ENCODE measurements at places on chromosomes 2 and 18. TPM values are rescaled to one million over a fixed set of nuclear protein-coding genes. Genes with fewer than 3 reads are reported as not detected.

- DNase-seq, result peak; percentile 67
Observed at GRCh38 chr2:197209742-197210408, 100.7 kb downstream of the ANKRD44 start.

Gene CLK1
- 122 TPM for total RNA-seq

- DNase-seq, result no peak
Observed at GRCh38 chr2:160063271-160063670, 856 bp upstream of the PLA2R1 start.

DNA sequence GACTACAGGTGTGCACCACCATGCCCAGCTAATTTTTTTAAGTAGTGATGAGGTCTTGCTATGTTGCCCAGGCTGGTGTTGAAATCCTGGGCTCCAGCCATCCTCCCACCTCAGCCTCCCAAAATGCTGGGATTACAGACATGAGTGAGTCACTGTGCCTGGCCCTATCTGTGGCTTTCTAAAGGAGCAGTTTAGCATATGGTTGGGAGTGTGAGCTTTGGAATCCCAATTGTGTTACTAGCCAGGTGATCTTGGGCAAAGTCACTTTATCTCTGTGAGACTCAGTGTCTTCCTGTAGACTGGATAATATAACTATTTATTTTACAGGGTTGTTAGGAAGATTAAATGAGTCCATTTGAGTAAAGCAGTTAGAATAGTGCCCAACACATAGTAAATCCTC, 19.8 kb upstream of the SMAD4 start:
- no peak for DNase-seq

- no peak for DNase-seq
Observed at GRCh38 chr2:190637903-190638618, 10.8 kb upstream of the NAB1 start.

- no peak for DNase-seq
Observed at GRCh38 chr2:611519-611918, 65.7 kb downstream of the TMEM18 start.

- DNase-seq, result no peak
Observed at GRCh38 chr2:203783496-203784203, 77.2 kb downstream of the CD28 start.

GRCh38 chr2:233025706-233026105, 6.8 kb upstream of the NEU2 start:
- no peak for DNase-seq

DNA sequence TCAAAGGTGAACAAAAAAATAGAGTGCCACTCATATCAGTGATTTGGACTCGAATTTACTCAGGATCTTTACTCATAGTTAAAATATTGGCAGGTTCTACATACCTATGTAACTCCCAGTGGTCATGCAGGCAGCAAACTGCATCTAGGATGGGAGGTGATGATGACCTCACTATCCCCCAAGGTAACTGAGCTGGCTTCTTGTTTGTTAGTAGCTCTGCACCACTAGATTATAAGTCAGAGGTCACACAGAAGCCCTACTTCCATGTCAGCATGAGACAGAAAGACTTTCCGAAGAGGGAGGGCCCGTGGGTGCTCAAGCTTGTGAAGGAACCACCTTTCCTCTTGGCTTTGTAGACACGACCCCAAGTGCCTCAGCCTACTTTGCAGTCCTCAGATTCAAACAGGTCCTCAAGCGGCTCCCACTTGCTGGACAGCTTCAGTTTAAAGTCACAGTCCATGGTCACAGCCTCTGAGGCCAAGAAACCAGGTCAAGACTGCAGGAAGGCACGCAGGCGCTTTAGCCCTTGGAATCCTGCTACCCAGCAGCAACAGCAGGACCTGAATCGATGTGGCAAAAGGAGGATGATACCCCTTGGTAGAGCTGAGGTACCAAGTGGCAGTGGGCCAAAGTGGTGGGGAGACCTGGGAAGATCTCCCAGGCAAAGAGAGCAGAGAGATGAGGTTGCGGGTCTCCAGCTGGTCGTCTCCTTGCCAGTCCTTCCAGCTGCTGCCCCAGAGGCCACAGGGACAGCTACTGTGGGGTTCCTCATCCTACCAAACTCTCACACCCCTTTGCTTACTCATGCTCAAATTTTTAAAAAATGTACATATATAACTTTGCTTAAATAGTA, 4.3 kb downstream of the NTSR2 start:
- DNase-seq, result no peak

DNA sequence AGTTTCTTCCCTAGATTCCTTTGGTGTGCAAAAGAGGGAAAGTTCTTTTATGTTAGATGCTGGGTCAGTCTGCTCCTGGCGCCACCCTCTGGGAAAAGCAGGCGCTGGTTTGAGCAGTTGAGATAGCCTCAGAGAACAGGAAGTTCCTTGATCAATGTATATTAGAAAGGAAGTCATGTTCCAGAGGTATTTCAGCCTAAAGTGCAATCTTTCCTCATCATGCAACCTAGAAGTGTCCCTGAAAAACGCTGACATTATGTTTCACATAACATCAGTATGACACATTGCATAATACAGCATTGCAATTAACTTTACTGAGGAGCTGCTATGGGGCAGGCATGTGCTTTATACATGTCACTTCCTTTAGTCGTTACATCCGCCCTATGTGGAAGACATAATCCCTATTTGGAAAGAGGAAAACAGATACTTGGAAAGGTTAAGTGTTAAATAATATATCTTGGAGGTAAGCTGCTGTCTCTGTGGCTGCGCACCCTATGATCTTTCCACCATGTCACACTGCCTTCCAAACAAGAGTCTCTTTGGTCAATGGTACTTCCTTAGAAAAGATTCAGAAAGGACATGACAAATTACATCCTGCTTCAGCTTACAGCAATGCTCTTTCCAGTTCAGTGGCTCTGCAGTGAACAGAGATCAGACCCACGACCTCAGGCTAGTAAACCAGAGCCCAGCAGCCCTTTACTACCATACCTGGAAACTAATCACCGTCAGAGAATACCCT, 369.7 kb downstream of the RAD51AP2 start:
- no peak for DNase-seq

GRCh38 chr2:127095784-127096183, 11.2 kb downstream of the BIN1 start:
- DNase-seq, result no peak

DNA sequence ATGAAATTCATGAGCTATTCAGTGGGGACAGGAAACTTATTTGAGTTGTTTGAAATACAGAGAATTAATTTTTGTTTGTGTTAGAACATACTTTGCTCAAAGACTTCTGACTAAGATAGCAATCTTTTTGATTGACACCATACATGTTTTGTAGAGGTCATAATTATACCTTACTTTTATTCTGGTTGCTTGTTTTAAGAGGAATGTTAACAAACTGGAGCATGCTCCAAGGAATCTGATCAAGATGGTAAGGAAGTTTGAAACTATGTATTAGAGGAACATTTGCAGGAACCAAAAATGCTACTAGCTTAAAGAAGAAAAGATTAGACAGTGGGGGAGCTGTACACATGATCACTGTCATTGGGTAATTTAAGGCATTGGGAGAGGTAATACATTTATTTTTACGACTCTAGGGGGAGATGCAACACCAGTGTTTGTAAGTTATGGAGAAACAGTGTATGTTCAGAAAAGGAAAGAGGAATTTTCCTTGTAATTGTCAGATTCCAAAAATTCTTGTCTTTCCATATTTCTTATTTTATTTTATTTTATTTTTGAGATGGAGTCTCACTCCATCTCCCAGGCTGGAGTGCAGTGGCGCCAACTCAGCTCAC, 8.0 kb downstream of the AGFG1 start:
- no peak for DNase-seq

- DNase-seq, result peak; percentile 7
Observed at GRCh38 chr2:217905896-217906295, 96.9 kb downstream of the TNS1 start.

DNA sequence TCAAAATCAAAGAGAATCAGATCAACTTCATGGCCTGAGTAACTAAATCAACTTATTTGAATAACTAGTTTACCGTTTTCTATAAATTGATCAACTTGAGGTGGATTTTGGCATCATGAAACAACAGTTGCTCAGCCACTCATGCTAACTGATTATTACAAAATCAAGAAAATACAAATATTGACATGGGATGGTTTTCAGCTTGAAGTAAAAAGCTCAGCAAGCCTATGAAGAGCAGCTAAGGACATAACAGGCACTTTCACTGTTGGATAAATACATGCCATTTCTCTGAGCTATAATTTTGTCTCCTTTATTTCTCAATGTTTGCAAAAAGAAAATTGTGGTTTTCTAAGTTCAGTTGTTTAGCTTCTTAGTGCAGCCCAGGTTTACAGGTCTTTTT, 18.9 kb downstream of the SRD5A2 start:
- no peak for DNase-seq

Data from activated CD8-positive, alpha-beta T cell treated with anti-CD3 and anti-CD28 coated beads for 36 hours (primary cell).